ENCODE measurements at places on chromosomes 7 and 10.
A peak's percentile ranks its signal among the peaks of the same experiment; 100 is the strongest.

DNA sequence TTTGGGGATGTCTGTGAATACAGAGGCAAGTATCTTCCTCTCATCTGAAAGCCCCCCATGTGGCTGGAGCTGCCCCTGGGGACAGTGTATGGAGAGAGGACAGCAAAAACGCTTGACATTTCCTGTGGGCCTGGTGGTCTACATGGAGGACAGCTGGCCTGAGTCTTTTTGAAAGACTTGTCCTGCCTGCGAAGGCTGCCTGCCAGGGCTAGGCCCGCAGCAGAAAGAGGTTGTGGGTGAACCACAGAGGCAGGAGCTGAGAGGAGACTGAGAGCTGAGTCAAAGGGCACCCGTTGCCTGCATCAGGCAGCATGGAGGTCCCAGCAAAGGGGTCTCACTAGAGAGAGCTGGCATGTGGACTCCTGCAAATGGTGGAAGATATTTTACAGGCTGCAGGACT, 66.4 kb downstream of the KAT6B start:
- no peak for DNase-seq

- DNase-seq, result no peak
Measured at GRCh38 chr7:159025161-159025779, 119.4 kb downstream of the VIPR2 start.

DNA sequence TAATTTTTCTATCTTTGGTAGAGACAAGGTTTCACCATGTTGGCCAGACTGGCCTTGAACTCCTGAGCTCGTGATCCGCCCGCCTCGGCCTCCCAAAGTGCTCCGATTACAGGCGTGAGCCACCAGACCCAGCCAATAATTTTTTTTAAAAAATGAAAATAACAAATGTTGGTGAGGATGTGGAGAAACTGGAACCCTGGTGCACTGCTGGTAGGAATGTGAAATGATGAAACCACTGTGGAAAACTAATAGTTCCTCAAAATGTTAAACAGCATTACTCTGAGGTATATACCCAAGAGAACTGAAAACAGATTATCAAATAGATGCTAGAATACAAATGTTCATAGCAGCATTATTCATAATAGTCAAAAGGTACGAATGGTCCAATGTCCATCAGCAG, 23.0 kb upstream of the YWHAG start:
- no peak for DNase-seq

- DNase-seq, result peak; percentile 32
Measured at GRCh38 chr7:83738291-83738835, 89.4 kb upstream of the SEMA3E start.

GRCh38 chr7:107857541-107857912, 33.5 kb upstream of the DLD start:
- DNase-seq, result no peak

GRCh38 chr7:150867605-150868004, 15.3 kb downstream of the AOC1 start:
- no peak for DNase-seq

DNA sequence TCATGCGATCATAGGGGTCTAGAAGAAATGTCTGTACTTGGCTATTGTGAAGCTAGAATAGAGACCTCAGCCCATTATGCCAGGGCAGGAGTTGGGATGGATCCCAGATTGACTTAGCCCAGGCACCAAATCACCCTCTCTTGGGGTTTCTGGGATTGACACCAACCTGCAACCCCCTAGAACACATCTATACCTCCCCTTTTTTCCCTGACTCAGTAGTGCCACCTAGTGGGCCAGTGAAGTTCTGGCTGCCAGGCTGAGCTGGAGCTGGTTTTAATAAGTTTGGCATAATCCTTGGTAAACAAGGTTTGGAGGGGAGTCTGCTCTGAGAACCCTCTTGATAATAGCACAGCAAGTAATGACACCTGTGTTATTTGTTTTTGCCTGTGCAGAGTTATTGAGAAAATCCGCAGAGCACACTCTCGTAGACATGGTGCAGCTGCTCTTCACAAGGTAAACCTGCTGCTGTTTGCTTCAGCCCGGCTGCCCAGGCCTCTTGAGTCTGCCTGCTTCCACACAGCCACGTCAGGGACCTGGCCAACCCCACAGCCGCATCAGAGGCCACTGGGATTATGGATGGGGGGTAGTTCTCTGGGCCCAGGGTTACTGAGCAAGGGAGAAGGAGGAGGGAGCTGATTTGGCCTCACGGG, 43.3 kb upstream of the NFKB2 start:
- peak; percentile 83 for DNase-seq

- DNase-seq, result no peak
Measured at GRCh38 chr7:105980645-105981396, 17.8 kb downstream of the CDHR3 start.

GRCh38 chr10:133466683-133467275, 13.0 kb downstream of the SCART1 start:
- no peak for DNase-seq

- DNase-seq, result no peak
Measured at GRCh38 chr7:36621396-36621795, 102.9 kb downstream of the AOAH start.

DNA sequence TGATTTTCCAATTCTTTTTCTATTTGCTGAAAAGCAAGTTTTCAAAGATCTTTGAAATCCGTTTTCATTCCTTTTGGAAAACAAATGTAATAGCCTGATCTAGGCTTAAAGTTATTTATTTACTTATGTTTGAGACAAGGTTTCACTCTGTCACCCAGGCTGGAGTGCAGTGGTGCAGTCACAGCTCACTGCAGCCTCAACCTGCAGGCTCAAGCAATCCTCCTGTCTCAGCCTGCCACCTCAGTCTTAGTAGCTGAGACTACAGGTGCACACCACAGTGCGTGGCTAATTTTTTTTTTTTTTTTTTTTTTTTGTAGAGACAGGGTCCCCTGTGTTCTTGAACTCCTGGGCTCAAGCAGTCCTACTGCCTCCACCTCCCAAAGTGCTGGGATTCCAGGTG, 4.6 kb downstream of the ST7 start:
- no peak for DNase-seq

DNA sequence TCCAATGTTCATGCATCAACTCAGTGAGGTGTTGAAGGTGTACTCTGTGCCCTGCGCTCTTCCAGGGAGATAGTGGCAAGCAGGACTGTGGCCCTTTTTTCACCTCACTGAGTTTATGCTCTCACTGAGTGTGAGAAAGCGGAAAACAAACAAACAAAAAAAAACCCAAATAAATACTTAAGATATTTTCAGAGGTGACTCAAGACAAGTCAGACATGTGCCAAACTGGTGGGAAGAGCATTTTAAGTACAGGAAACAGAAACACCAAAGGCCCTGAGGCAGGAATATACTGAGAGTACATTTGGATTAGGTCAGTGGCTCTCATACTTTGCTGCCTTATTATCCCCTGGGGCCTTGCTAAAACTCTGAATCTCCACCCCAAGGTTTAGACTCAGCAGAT, 111.9 kb upstream of the IGFBP3 start:
- DNase-seq, result no peak

- no peak for DNase-seq
Measured at GRCh38 chr10:119313644-119314043, 106.3 kb downstream of the GRK5 start.

DNA sequence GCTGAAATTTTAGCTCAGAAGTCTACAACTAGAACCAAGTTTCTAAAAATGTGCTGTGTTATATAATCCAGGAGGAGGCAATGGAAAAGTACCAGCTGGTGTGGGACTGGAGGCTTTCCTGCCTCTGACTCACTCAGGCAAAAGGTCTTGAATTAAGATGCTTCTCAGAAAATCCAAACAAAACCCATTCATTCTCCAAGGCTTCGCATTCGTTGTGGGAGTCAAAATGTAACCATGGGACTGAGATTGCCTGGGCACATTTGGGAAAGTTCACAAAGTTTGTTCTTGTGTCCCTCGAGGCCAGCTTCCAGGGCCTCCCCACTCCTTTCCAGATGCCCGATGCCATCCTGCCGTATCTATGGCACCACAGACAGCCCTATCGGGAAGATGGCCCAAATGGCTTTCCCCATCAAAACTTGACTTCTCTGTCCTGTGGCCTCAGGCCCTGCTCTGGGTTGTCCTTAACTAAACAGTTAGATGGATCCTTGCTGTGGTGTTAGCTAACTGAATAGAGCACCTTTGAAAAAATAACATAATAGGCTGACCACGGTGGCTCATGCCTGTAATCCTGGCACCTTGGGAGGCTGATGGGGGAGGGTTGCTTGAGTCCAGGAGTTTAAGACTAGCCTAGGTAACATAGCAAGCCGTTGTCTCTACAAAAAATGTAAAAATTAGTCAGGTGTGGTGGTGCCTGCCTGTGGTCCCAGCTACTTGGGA, 180.5 kb downstream of the PFKFB3 start:
- no peak for DNase-seq

- no peak for DNase-seq
Measured at GRCh38 chr10:126663328-126663727, 7.2 kb downstream of the C10orf90 start.

DNA sequence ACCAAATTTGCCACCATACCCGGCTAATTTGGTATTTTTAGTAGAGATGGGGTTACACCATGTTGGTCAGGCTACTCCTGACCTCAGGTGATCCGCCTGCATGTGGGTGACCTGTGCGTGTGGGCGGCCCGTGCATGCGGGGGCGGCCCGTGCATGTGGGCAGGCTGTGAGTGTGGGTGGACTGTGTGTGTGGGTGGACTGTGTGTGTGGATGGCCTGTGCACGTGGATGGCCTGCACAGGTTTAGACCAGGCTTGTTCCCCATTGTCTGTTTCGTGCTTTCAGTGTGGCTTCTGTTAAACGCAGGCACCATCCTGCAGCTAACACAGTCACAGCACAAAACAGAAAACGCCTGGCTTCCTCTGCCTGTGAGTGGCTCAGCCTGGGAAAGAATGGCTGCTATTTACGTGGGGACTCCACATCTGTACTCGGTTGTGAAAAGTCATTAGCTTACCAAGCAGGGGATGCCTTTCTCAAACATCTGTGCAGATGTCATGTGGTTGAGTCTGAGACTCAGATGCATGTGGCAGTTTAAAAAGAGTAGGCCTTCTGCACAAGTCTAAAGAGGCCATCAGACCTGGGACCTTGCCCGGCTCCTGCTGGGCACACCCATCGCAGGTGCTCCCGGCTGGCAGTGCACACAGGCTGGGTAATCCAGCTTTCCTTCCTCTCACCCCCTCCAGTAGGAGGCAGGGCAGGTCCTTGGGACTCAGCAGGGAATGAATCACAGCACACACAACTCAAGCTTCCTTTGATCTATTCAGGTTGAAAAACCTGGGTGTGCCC, 91.6 kb downstream of the COBL start:
- DNase-seq, result peak; percentile 56

GRCh38 chr10:58399410-58399809, 14.2 kb downstream of the TFAM start:
- DNase-seq, result no peak

GRCh38 chr10:17454161-17455014, at the start of gene ST8SIA6:
Gene ST8SIA6, minus strand, starts transcription at chr10:17454595. Its CDS starts 340 bp downstream, at chr10:17454255.
- DNase-seq, result peak; percentile 83

DNA sequence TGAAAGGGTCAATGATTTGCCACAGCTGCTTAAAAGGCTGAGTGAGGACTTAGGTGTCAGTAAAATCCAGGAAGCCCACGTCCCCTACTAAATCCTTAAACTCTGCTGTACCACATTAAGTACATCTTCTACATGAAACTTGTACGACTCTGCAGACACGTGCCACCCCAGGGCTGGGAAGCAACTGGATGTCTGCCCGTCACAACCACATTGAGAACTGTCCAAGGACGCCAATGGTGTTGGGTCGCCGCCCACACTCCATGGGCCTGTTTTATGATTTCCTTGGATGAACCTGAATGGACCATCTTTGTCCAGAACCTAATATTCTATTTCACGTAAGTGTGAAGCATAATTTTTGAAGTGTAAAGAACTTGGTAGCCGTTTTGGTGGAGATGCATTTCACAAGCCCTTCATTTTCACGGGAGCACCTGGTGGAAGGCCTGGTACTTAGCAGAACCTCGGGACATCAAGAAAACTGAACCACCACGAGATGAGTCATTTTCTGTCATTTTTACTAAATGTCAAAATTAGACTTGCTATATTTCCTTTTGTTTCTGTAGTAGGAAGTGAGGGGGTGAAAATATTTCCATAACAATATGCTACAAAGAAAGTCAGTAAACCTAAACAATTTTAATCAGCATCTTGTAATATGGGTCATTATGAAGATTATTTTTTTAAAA, 134.9 kb downstream of the SFMBT2 start:
- no peak for DNase-seq

DNA sequence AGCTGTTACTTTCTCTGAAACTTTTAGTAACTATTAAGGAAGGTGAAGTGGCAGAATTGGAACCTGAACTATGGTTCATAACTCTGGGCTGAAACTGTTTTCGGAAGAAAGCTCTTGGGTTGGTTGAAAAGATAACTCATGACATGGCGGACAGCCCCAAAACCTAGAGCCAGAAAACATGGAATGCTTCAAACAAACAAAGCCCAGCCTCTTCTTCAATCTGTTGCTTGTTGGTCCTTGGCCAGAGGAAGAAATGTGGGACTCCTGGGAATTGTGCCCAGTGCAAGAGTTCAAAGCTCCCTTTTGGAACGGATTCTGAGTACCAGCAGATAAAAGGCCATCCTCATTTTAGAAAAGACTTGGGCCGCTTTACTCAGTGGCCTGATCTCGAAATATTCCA, 52.9 kb upstream of the CACNB2 start:
- DNase-seq, result no peak

GRCh38 chr7:104976966-104977636, 36.9 kb upstream of the KMT2E start:
- no peak for DNase-seq

- DNase-seq, result no peak
Measured at GRCh38 chr10:114405011-114405350, 679 bp upstream of the AFAP1L2 start.

- DNase-seq, result no peak
Measured at GRCh38 chr10:60708666-60709065, 69.6 kb upstream of the CDK1 start.

GRCh38 chr7:112744818-112745217, 45.4 kb downstream of the TMEM168 start:
- DNase-seq, result no peak

- peak; percentile 76 for DNase-seq
Measured at GRCh38 chr7:139635526-139636302, 112.2 kb downstream of the CLEC2L start.

DNA sequence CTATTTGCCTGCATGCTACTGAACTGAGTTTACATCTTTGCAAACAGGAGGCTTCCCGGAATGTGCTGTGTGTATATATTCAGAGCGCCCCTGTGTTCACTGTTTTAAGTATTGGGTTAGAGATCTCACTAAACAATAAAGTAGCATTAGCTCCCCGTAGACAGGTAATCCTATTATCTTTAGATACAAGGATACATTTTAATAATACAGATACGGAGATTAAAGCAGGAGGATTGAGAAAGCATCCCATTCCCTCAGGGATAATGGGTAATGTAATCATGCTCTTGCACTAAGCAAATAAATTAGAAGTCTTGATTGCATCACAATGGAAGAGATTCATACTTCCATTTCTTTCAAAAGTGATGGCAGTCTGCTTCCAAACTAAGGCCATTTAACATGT, 809.0 kb downstream of the NRG3 start:
- DNase-seq, result no peak

Data from neural progenitor cell (in vitro differentiated cells).